ENCODE measurements at places on chromosomes 3 and 15.

DNA sequence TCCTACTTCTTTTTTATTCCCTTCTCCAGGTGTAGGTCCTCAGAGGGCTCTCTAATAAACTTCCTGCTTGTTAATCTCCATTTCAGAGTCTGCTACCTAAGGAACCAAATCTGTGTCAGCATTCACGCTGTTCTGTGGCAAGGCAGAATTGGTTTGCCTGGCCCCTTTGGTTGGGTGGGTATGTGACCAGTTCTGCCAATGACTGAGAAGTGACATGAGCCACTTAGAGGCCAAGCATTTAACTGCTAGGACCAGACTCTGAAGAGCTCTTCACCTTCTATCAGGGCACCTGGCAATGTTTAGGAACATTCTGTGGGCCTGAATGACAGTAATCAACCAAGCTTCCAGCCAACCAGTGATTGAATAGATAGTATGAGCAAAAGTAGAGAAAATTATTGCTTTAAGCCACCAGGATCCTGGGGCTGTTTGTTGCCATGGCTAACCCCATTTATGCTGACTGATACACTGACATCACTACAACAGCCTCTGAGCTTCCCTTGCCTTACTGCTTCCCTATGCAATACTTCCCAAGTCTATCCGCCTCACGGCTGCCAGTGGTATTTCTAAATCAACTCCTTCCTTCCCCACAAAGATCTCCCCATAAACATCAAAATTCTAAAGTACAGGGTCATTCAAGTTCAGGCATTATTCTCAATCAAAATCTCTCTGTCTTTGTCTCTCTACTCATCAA, 7.6 kb downstream of the FRMD4B start:
- DNase-seq = no peak

- DNase-seq = no peak
Observed at GRCh38 chr3:99901200-99901926, 83.7 kb downstream of the CMSS1 start.

- DNase-seq = no peak
Observed at GRCh38 chr3:149299938-149300801, 33.3 kb downstream of the TM4SF18 start.

- no peak for DNase-seq
Observed at GRCh38 chr3:147572970-147573340, 163.8 kb downstream of the ZIC1 start.

DNA sequence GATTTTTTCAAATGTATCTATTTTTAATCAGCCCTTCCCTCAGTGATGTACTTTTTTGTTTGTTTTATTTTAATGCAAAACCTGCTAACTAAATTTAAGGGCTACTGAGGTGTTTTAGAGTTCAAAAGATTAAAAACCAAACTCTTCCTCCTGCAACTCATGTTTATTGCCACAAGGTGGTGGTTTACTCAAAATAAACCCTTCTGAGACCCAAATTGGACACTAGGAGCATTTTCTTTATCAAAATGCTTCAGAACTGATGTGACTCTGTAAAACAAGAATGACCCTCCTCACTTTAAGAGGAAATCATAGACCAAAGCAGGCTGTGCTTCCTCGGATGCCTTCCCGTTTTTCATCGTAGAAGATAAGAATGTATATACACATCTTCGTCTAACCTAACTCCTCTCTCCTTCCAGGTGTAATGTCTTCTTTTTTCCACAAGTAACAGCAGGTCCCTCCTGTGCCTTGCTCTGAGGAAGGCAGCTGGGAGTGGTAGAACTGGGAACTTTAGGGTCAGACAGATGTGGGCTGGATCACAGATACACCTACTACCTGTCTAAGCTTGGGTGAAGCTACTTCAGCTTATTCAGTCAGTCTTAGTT, 2.9 kb upstream of the NME9 start:
- DNase-seq = no peak

DNA sequence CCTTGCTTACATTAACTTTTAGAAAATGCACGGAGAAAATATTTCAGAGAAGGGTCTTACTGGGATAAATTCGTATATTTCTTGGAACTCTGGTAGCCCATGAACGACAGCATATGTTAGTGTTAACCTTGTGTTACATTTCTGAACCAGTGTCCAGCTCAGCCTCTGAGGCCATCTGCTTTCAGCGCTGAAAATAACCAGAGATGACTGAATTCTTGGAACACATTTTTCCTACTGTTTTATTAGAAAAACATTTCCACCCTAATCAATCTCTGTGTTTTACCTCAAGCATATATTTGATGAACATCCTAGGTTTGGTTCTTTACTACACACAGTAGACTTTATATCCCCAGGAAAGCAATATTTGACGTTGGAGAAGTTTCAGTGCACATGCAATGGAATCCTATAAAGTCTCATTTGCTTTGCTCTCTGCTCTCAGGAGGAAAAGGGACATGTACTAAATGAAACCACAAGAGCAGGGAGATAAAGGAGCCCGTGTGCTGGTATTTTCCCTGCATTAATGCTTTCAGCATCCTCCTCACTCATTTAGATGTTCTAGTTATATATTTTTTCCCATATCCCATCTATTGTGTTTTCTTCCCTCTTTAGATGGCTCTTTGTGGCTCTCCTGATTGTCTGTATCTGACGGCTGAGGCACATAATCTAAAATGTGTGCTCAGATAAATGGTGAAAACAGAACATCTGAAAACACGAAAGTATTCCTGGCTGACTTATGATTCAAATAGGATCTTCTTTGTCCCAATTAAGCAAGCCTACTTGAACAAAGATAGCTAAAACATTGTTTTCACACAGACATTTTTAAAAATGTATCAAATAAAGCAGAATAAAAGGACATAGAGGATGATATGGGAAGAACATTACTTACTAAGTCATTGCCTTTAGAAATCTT, 151.7 kb upstream of the KCNMB2 start:
- DNase-seq = no peak

- DNase-seq = no peak
Observed at GRCh38 chr3:142609136-142609535, 12.9 kb downstream of the PLS1 start.

GRCh38 chr3:88542916-88543315, 393.2 kb downstream of the C3orf38 start:
- no peak for DNase-seq

DNA sequence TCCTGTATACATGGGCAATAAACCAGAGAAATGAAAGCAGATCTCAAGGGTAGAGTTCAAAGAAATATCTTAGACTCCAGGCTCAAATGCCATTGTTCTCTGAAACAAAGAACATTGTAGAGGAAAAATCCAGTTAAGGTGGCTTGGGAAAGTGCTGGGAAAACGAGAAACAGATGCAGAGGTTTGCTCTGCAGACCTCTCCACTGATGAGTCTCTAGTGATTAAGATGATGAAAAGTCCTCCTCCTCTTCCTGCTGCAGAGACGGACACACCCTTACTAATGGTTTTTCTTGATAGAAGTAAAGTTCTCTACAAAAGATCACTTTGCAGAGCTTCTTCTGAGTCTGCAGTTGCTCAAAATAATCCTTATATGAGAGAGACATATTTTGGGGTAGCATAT, 264.7 kb downstream of the GABRG3 start:
- no peak for DNase-seq

DNA sequence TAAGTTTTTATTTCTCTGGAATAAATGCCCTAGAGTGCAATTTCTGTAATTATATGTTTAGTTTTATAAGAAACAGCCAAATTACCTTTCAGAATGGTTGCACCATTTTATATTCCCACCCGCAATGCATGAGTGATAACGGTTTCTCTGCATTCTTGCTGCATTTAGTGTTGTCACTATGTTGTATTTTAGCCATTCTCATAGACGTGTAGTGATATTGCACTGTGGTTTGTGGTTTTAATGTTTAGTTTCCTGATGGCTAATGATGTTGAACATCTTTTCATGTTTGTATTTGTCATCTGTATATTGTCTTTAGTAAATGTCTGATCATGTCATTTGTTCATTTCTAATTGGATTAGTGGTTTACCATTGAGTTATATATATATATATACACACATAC, 73.0 kb upstream of the GOLIM4 start:
- no peak for DNase-seq

GRCh38 chr3:63951492-63952247, 39.5 kb upstream of the SCAANT1 start:
- DNase-seq = no peak

GRCh38 chr3:150073031-150073430, 102.3 kb upstream of the PFN2 start:
- no peak for DNase-seq

GRCh38 chr3:171812811-171813210, 2.5 kb upstream of the PLD1 start:
- no peak for DNase-seq

GRCh38 chr3:117700573-117701360, 991.2 kb downstream of the TUSC7 start:
- no peak for DNase-seq

DNA sequence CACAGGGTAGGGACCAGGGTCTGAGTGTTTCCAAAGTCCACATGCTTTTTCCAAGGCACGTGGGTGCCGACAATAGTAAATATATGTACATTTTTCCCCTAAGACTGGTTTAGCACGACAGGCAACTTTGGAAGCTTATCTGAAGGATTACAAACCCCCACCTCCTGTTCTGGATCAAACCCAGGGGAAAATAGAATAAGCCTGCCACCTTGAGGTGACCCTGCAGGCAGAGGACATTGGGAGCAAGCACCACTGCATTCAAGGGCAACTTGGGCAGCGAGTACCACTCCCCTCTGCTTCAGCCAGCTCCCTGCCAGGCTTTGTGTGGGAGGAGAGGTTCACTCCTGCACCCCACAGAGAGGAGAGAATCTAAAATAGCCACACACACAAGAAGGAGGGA, 44.8 kb downstream of the KBTBD12 start:
- no peak for DNase-seq

GRCh38 chr15:25417604-25418003, 21.2 kb downstream of the UBE3A start:
- no peak for DNase-seq

- DNase-seq = no peak
Observed at GRCh38 chr3:178085817-178086123, 450.5 kb upstream of the KCNMB2 start.

- no peak for DNase-seq
Observed at GRCh38 chr3:61686228-61686648, 124.9 kb downstream of the PTPRG start.

- DNase-seq = no peak
Observed at GRCh38 chr3:23481616-23482278, 278.6 kb downstream of the UBE2E2 start.

DNA sequence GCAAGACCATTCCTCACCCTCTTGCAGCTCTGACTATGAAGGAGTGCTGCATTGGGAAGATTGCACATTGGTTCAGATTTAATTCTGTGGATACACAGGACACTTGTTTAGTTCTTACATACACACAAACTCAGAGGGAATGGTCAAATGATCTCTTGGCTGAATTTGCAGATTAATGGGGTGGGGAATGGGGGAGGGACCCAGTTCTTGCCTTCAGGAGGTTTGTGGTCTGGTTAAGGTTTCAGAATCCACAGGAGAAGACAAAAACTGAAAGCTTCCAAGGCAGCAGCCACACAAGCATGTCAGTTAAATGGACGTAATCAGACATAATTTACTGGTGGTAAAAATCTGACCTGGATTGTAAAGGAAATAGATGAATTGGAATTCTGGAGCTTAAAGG, 257.1 kb upstream of the ROPN1 start:
- no peak for DNase-seq

DNA sequence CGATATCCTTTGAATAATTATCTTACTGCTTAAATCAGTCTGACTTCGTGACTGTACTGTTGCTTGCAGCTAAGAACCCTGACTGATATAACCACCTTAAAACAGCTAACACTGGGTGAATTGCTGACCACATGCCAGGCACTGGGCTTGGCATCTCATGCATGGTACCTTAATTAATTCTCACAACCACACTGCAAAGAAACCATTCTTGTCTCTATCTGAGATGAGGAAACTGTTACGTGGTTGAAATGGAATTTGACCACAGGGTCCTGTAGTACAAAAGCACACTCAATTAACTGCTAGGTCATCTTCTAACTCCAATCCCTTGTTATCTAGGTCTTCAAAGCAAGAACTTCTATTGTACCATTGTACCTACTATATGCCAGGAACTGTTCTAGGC, 92.7 kb upstream of the PRICKLE2 start:
- no peak for DNase-seq

- DNase-seq = no peak
Observed at GRCh38 chr15:50953302-50953701, 44.8 kb downstream of the AP4E1 start.

GRCh38 chr3:133040696-133041523, 2.7 kb downstream of the TMEM108 start:
- DNase-seq = no peak

DNA sequence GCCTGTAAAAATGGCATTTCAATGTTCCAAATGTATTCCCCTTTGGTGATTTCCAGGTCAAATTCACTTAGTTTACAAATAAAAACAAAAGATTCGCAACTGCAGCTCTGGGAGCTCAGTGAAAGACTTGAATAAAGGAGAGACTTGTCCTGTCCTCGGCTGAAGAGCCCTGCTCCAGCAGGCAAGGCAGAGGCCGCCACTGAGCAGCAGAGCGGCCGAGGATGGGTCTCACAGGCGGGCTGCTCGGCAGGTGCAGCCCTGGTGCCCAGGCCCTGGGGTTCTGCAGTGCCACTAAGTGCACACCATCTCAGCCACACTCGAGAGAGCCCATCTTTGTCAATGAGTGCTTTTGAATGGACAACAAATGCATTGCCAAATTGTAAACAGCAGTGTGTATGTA, 856.2 kb downstream of the AGBL1 start:
- no peak for DNase-seq

GRCh38 chr3:150090877-150091276, 120.2 kb upstream of the PFN2 start:
- DNase-seq = no peak

- DNase-seq = no peak
Observed at GRCh38 chr15:58454950-58455401, 23.2 kb downstream of the LIPC start.

- DNase-seq = no peak
Observed at GRCh38 chr3:7368597-7368996, 507.7 kb downstream of the GRM7 start.

- DNase-seq = no peak
Observed at GRCh38 chr3:11132861-11133260, 21.4 kb upstream of the HRH1 start.

GRCh38 chr3:114333180-114333922, 39.5 kb downstream of the TIGIT start:
- no peak for DNase-seq

- no peak for DNase-seq
Observed at GRCh38 chr15:80815106-80815505, 35.9 kb downstream of the CEMIP start.
